Caco-2 (cell line): ENCODE measurements at places on chromosomes 1 and 21. TPM values are rescaled to one million over a fixed set of nuclear protein-coding genes. Genes with fewer than 3 reads are reported as not detected.

- H3K4me3 ChIP-seq, result no peak overlapping the region
- no peak for DNase-seq
- peaks cover 8% of the 10 kb centered on the region; the same call in 1 of the 2 replicates for H3K4me1 ChIP-seq
- H3K27me3 ChIP-seq, result no peaks in the 10 kb centered on the region
- no peaks in the 10 kb centered on the region for H3K36me3 ChIP-seq
Measured at GRCh38 chr1:27394925-27395324, 2.5 kb downstream of the GPR3 start.

DNA sequence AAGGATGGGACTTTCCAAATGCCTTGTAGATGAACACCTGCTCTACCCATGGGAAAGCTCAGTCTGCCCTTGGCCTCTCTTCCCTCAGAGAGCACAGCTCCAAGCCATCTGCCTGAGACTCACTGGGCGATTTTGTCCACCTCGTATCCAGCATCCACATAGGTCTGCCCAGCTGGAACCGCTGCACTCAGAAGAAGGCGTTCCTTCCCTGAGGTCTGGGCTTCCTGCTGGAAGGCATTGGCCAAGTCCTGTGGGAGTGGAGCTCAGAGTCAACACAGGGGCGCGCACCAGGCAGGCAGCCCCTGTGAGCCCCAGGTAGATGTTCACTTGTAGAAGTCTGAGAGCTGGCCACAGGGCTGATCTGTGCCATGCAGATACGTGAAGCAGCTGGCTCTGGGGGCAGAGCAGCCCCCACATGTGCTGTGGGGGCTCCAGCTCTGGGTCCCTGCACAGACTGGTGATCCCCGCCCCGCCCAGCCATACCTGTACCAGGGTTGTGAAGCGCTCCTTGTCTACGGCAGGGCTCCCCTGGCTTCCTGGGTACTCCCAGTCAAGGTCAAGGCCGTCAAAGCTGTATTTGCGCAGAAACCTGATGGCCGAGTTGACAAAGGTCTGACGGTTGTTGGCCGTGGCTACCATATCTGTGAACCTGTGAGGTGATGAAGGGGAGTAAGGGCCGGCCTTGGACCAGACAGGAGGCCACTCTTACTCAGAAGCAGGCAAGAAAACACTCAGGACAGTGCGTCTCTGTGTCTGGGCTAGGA is 6.3 kb downstream of the CHIT1 start:
- H3K4me3 ChIP-seq, result no peak overlapping the region
- DNase-seq, result no peak
- H3K27ac ChIP-seq, result no peak overlapping the region
- H3K36me3 ChIP-seq, result no peaks in the 10 kb centered on the region
- no peaks in the 10 kb centered on the region for H3K27me3 ChIP-seq

GRCh38 chr21:36704958-36705678 is 6.2 kb downstream of the SIM2 start:
- H3K27me3 ChIP-seq, result no peaks in the 10 kb centered on the region
- H3K27ac ChIP-seq, result no peak overlapping the region
- DNase-seq, result no peak
- no peaks in the 10 kb centered on the region for H3K36me3 ChIP-seq

- no peak for DNase-seq
- no peaks in the 10 kb centered on the region for H3K36me3 ChIP-seq
- no peak overlapping the region for H3K27ac ChIP-seq
- no peaks in the 10 kb centered on the region for H3K27me3 ChIP-seq
- no peaks in the 10 kb centered on the region for H3K4me1 ChIP-seq
Measured at GRCh38 chr1:69929308-69930057, 275.9 kb downstream of the LRRC40 start.

- no peak overlapping the region for H3K27ac ChIP-seq
- no peaks in the 10 kb centered on the region for H3K27me3 ChIP-seq
- no peak overlapping the region for H3K4me3 ChIP-seq
Measured at GRCh38 chr1:5067246-5067645, 412.8 kb downstream of the AJAP1 start.

- peak; percentile 16 for DNase-seq
- no peaks in the 10 kb centered on the region for H3K4me1 ChIP-seq
- peaks cover 3% of the 10 kb centered on the region; the same call in 1 of the 2 replicates for H3K36me3 ChIP-seq
- no peak overlapping the region for H3K27ac ChIP-seq
- no peak overlapping the region for H3K4me3 ChIP-seq
Measured at GRCh38 chr1:11071463-11072215, 11.8 kb upstream of the SRM start.

GRCh38 chr1:246951413-246951812 is 19.7 kb upstream of the AHCTF1 start:
- DNase-seq, result no peak
- H3K4me3 ChIP-seq, result no peak overlapping the region
- H3K4me1 ChIP-seq, result no peaks in the 10 kb centered on the region
- H3K27ac ChIP-seq, result no peak overlapping the region
- H3K27me3 ChIP-seq, result no peaks in the 10 kb centered on the region

DNA sequence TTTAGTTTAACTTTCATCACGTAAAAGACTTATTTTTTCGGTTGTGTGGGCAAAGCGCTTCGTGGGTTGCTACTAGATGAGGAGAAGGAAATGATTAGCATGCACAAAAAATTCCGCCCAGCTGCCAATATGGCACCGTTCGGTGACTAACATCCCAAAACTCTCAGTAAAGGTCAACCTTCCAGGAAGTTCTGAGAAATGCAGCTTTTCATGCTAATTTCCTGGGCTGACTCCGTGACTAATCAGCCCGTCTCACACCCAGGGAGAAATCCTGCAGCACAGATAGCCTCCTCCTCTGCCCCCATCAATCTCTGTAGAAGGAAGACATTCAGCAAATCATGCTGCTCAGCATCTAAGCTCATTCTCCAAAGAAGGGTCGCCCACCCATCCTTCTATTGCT is 34.1 kb downstream of the TMCO4 start:
- no peaks in the 10 kb centered on the region for H3K4me1 ChIP-seq
- H3K27ac ChIP-seq, result no peak overlapping the region
- DNase-seq, result no peak
- H3K4me3 ChIP-seq, result no peak overlapping the region

DNA sequence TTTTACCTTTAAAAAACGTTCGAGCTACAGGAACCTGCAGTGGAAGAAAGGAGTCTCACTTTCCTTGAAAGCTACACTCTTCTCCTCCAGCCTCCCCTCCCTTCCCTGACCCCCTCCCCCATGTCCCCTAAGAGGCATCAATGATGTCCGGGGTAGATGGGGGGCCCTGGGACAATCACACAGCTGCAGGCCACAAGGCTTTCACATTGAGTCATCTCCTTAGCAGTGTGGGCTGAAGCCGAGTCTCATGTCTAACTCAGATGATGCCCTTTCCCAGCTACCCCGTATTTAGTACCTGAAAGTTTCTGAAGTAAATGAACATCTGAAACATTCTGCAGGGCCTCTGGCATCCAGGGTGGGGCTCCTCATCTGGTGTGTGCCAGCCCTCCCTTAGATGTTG is 6.3 kb upstream of the GPR25 start:
- no peak overlapping the region for H3K4me3 ChIP-seq
- H3K4me1 ChIP-seq, result no peaks in the 10 kb centered on the region
- no peaks in the 10 kb centered on the region for H3K36me3 ChIP-seq
- DNase-seq, result no peak

DNA sequence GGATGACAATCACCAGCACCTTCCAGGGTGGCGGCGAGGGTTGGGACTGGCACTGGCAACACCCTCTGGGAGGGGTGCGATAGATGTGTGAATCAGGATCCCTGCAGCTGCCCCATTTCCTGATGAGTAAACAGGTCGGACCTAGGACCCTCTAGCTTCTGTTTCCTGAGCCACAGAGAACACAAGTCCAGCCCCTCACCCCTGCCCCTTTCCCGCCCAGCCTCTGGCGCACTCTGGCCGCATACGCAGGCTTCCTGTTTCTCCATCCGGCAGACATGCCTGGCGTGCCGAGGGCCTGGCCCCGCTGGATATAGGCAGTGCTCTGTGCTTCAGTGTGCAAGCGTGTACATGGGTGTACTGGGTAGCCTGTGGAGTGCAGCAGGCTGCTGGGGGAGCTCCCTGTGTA is 4.6 kb downstream of the PEAR1 start:
- H3K4me1 ChIP-seq, result peaks cover 38% of the 10 kb centered on the region
- H3K4me3 ChIP-seq, result no peak overlapping the region
- no peak for DNase-seq
- H3K27ac ChIP-seq, result no peak overlapping the region
- no peaks in the 10 kb centered on the region for H3K36me3 ChIP-seq
- no peaks in the 10 kb centered on the region for H3K27me3 ChIP-seq

DNA sequence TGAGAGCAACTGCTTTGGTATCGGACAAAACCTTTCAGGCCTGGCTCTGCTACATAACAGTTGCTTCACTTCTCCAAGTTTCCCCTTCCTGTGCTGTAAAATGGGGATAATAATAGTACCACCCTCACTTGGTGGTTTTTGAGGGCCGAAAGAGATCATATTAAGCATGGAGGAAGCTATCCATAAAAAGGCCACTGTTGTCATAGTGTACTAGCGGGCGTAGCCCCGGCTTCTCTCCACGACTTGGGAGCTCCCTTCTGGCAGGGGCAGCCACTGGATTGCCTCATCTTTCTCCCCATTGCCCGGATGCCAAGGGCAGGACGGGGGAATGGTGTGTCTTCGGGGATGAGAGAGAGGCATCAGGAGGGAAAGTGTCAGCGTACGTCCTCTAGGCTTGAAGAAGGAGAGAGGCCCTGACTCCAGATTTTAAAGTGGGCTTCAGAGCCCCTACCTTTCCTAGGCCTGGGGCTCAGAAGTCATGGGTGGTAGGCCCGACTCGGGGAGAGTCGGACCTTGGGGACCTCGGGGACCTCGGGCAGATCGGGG is 548 bp upstream of the MFSD2A start:
- H3K27me3 ChIP-seq, result no peaks in the 10 kb centered on the region
- no peaks in the 10 kb centered on the region for H3K4me1 ChIP-seq
- no peaks in the 10 kb centered on the region for H3K36me3 ChIP-seq
- no peak overlapping the region for H3K27ac ChIP-seq
- no peak for DNase-seq

- H3K27ac ChIP-seq, result no peak overlapping the region
- no peaks in the 10 kb centered on the region for H3K36me3 ChIP-seq
- no peak overlapping the region for H3K4me3 ChIP-seq
- peaks cover 10% of the 10 kb centered on the region; the same call in 1 of the 2 replicates for H3K4me1 ChIP-seq
Measured at GRCh38 chr21:33127154-33127867, 57.4 kb downstream of the OLIG1 start.

DNA sequence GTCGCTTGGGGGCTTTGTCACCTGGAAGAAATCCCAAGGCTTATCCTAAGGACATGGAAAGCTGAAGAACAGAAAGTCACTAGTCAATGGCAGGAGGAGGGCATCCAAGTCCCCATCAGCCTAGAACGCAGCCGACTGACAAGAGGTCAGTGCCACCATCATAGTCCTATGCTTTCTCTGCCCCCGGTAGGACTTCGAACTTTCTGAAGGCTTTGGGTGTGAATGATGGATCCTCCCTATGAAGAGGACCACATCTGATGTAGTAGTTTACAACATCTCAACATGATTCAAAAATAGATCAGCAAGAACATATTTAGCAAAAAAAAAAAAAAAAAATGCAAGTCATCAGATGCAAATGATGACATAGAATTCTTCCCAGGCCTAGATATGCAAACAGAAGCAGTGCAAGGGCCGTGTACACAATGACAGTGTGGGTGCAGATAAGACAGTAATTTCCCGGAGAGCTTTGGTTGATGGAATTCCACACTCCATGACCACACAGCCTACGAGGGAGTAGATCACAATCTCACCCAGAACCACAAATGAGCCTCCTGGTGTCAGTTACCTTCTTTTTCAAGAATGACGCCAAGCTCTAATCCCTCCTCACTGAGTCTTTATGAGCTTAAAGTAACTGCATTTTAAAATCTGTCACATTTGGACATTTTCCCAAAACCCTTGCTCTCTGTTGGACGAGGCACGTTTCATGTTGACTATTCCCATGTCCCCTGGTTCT is 88.2 kb downstream of the PSMG1 start:
- no peaks in the 10 kb centered on the region for H3K36me3 ChIP-seq
- H3K27me3 ChIP-seq, result no peaks in the 10 kb centered on the region
- H3K4me1 ChIP-seq, result peaks cover 30% of the 10 kb centered on the region
- peak; percentile 90 for DNase-seq
- no peak overlapping the region for H3K4me3 ChIP-seq
- H3K27ac ChIP-seq, result peak overlapping the region; percentile 84

DNA sequence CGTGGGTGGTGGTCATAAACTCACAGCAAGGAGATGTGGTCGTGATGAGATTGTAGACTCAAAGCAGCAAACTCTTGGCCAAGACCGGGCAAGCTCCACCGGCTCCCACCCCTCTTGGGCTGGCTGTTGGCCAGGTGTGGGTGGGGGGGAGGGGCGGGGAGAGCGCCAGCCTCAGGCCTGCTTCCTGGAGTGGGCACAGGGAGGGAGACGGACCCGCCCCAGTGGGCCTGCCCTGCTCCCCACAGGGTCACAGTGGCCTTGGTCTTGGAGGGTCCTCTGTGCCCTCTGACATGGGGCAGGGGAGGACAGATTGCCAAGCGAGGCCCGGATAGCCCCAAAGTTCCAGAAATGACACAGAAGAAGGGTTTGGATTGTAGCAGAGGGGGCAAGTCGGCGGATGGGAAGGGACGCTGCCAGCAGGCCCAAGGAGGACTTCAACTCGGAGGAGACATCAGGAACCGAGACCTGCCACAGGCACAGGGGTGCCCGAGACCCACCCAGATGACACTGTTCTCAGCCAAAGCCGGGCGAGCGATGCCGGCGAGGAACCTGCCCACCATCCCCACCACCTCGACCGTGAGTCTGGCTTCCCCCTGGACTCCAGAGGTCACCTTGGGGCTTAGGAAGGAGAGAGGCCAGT is 85.4 kb upstream of the ACTRT2 start:
- DNase-seq, result no peak
- no peaks in the 10 kb centered on the region for H3K36me3 ChIP-seq
- no peaks in the 10 kb centered on the region for H3K4me1 ChIP-seq
- H3K4me3 ChIP-seq, result no peak overlapping the region

- no peaks in the 10 kb centered on the region for H3K27me3 ChIP-seq
- H3K4me3 ChIP-seq, result no peak overlapping the region
- no peaks in the 10 kb centered on the region for H3K36me3 ChIP-seq
- no peak for DNase-seq
- peaks cover 31% of the 10 kb centered on the region for H3K4me1 ChIP-seq
Measured at GRCh38 chr1:10084045-10084444, 51.3 kb downstream of the UBE4B start.

GRCh38 chr1:56511766-56512165 is 67.6 kb downstream of the PLPP3 start:
- H3K27me3 ChIP-seq, result no peaks in the 10 kb centered on the region
- H3K4me3 ChIP-seq, result no peak overlapping the region
- H3K36me3 ChIP-seq, result no peaks in the 10 kb centered on the region; the same call in 1 of the 2 replicates
- no peak overlapping the region for H3K27ac ChIP-seq

- no peak overlapping the region for H3K4me3 ChIP-seq
- H3K36me3 ChIP-seq, result no peaks in the 10 kb centered on the region
- H3K27ac ChIP-seq, result no peak overlapping the region
- no peak for DNase-seq
Measured at GRCh38 chr1:92551916-92552315, 65.2 kb upstream of the GFI1 start.

GRCh38 chr1:82849460-82849859 is 1048.7 kb downstream of the ADGRL2 start:
- no peak for DNase-seq
- no peaks in the 10 kb centered on the region for H3K36me3 ChIP-seq
- H3K4me1 ChIP-seq, result no peaks in the 10 kb centered on the region
- no peak overlapping the region for H3K4me3 ChIP-seq

- no peaks in the 10 kb centered on the region for H3K36me3 ChIP-seq
- no peaks in the 10 kb centered on the region for H3K27me3 ChIP-seq
- DNase-seq, result no peak
- no peak overlapping the region for H3K4me3 ChIP-seq
- no peaks in the 10 kb centered on the region for H3K4me1 ChIP-seq
- H3K27ac ChIP-seq, result no peak overlapping the region
Measured at GRCh38 chr1:48251821-48252220, 29.3 kb downstream of the SLC5A9 start.

The LORICRIN gene
- not detected in 2 replicates for total RNA-seq

The ITLN2 gene
- 0.93 and 1.3 TPM in 2 replicates for total RNA-seq

The PADI2 gene
- 0.73 and 0.84 TPM in 2 replicates for total RNA-seq

The CLDN17 gene
- total RNA-seq, result not detected in 2 replicates

The CFHR1 gene
- total RNA-seq, result not detected in 2 replicates

The PROX1 gene
- 17.6 and 24.5 TPM in 2 replicates for total RNA-seq

The TDRD5 gene
- 0.52 and 0.72 TPM in 2 replicates for total RNA-seq
